Panc1 (cell line): ENCODE measurements at places on chromosomes 3 and 15. TPM values are rescaled to one million over a fixed set of nuclear protein-coding genes. Genes with fewer than 3 reads are reported as not detected.

Gene DLEC1
- not detected for total RNA-seq

GRCh38 chr3:48696601-48697000 is 10.9 kb upstream of the NCKIPSD start:
- no peak for DNase-seq

GRCh38 chr3:114841515-114841914 is 305.6 kb downstream of the ZBTB20 start:
- DNase-seq = no peak

DNA sequence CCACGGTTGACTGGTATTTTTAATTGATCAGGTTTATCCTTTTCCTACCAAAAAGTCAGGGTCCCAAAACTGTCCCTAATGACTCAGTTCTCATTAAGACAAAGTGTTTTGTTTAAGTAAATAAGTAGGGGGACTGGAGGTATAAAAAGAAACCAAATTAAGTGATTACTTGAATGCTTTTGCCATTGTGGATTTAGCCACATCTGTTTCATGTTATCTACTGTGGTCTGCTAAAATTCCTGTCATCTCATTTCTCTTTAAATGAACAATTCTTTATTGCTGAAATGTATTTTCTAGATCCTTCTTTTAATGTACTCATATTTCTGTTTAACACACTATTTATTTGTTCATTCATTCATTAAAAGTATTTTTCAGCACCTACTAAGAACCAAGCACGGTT is 625.9 kb upstream of the ADAMTS9 start:
- DNase-seq = no peak

DNA sequence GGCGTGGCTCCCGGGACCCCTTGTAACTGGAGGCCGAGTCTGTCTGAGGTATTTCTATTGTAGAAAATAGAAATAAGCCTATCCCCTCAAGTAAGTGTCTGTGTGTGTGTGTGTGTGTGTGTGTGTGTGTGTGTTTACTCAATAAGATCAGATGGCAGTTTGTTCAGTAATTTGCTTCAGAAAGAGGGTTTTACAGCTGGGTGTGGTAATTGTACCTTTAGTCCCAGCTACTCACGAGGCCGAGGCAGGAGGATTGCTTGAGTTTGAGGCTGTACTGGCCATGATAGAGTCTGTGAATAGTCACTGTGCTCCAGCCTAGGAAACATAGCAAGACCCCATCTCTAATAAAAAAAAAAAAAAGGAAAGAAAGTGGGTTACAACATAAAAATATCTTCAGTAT is 8.7 kb downstream of the SPINT1 start:
- DNase-seq = no peak

- DNase-seq = no peak
Measured at GRCh38 chr15:90058775-90059174, 43.5 kb downstream of the IDH2 start.

Gene CELSR3
- 7.7 TPM for total RNA-seq

Gene AADAC
- 0.26 TPM for total RNA-seq

Gene FGF7
- total RNA-seq = not detected

Gene CFAP91
- 0.90 TPM for total RNA-seq

DNA sequence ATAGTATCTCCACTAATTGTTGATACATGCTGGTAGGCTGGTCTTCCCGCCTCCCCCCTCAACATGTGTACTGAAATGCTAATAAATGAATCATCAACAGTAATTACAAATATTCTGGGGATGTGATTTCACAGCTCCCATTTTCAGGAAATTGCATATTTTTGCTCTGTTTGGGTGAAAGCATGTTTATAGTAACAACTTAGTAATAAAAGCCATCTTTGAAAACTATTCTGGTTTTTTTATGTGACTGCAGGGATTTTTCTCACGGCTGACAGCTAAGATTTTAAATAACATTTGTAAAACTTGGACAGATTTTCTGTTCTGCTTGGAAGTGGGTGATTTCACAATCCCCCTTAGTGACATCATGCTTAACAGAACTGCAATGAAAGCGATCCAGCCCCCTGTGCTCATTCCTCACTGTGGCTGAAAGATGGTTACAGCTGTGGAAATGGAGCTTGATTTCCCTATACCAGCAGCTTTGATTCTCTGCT is 25.6 kb upstream of the FAM174B start:
- DNase-seq = no peak

GRCh38 chr15:92415639-92416297 is 22.1 kb downstream of the ST8SIA2 start:
- no peak for DNase-seq

DNA sequence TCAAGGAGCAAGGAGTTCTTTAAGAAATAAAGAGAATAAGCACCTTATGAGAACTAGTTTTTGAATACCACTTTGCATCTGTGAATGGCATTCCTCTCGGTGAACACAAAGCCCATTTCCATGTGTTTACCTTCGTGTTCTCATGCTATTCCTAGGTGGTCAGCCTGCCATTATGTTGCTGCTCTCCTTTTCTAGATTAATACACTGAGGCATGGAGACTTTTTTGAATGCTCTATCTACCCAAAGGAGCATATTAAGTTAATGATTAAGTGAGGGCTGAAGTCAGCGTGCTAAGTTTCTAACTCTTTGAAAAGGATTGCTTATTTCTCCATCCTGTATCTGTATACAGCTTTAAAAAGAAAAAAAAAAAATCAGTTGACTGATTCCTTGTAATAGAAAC is 394.5 kb downstream of the MECOM start:
- DNase-seq = no peak

DNA sequence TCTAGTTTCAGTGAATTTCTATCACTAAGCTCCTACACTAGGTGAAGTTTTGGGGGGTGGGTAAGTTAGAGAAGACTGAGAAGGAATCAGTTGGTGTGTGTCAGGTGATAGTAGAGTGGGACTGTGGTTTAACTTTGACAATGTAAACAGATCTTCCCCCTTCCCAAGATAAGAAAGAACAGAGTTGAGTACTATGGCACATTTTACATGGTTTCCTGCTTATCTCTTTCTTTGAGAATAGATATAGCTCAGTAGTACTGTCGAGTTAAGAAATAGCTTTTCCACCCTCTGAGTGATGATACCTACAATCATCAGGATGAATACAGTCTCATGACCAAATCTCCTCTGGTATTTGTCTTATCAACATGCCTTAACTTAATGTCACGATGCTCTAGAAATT is 42.8 kb downstream of the GAP43 start:
- DNase-seq = no peak

- DNase-seq = no peak
Measured at GRCh38 chr3:64445944-64446300, 220.7 kb upstream of the PRICKLE2 start.

Gene GRIP2
- total RNA-seq = 6.5 TPM

DNA sequence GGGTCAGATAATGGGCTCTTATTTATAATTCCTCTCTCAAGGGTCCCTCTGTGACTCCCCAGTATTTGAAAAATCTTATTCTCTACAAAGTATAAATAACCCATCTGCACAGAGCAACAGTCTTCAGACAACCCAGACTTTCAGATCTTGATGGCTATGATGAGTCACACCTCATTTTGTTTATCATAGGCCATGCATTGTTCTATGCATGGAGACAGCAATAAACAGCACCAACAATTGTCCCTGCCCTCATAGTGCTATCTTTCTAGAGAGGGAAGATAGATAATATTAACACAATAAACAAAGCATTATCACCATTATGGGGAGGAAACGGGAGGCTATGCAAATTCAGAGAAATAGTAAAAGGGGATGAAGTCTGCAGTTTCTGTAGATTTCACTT is 13.4 kb downstream of the FHIT start:
- DNase-seq = no peak

Gene ADAMTS9
- total RNA-seq = 0.05 TPM

Gene PLA1A
- not detected for total RNA-seq

DNA sequence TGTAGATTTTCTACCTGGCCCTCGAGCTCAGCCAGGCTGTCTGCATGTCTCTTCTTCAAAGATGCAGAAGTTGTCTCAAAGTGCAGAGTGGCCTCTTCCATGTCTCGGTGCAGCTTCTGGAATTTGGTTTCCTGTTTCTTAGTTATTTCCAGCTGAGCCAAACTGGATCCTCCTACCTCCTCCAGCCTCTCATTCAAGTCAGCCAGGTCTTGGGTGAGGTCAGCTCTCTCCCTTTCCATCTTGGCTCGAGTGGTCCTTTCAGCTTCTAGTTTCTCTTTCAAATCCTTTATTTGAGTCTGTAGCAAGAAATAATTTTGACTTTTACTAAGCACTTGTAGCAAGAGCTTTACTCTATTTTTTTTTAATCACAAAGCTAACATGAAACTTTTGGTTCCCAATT is 81.8 kb downstream of the MYH15 start:
- DNase-seq = no peak

DNA sequence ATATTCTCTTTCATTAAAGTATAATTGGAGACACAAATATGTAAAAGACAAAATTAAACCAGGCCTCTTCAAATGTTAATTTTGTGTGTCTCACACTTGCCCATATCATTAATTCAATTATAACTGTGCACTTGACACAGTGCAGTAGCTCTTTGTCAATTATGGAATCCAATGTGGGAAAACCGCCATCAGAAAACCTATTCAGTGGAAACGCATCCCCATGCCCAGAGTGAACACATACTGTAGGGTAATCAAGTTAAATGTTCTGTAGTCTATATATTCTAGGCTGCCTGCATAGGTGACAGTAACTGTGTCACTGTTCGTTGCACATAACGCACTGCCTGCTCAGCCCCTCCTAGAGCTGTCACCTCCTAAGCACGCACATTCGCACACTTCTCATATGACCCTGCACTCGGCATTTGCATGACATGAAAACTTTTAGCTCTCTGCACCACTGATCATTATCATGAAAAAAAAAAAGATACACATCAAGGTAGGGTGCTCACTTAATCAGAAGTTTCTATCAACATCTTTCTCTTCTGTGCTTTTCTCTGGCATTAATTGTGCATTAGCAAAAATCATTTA is 63.2 kb downstream of the MEIS2 start:
- no peak for DNase-seq

GRCh38 chr3:30112902-30113484 is 493.4 kb upstream of the TGFBR2 start:
- DNase-seq = peak; percentile 10

Gene DISP2
- 10.0 TPM for total RNA-seq

DNA sequence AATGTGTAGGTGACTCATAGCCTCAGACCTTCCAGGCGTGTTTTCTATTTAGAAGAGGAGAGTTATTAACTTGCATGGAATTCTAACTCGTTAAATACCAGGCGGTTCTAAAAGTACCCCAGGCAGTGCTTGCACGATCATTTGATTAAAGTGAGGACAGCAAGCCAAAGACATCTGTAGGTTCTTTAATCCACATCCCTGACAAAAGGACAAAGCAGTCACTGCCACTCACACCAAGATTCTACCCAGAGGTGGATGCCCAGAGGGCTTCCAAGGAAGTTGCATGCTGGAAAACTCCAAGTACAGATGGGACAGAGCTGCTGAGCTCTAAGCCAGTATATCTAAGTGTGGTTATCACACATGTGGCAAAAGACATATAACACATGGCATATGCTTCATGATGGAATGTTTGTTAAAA is 372.1 kb downstream of the ROBO2 start:
- no peak for DNase-seq

- DNase-seq = peak; percentile 46
Measured at GRCh38 chr15:60035344-60035743, 31.2 kb downstream of the FOXB1 start.

DNA sequence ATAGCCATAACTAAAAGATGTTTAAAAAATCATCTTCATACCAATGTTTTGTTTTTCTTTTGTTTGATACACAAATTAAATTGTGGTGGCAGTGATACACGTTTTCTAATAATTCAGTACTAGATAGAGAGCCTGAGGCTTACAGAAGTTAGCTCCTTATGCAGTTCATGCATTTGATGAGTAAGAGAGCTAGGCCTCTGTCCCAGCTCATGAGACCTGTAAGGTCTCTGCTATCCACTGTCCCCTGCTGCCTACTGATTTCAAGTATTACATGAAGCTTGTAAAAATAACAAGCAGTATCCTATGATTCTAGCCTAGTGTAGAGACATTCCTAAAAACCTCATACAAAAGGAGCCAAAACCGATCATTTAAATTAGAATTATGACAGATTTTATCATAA is 144.5 kb downstream of the MBNL1 start:
- DNase-seq = no peak

DNA sequence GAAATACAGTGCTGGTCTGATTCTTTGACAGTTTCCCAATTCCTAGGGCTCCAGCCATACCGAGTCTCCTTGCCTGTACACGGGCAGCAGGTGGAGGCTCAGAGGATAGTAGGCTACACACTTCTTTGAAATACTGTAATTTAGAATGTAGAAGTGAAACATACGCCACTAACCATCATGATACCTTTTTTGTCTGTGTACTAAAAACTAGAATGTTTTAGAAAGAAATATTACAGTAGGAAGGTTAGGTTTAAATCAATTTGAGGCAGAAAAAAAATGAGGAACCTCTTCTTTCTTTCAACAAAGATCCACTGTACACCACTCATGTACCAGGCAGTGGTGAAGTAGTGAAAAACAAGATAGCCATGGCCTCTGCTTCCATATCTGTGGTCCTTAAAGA is 354.7 kb downstream of the MCTP2 start:
- DNase-seq = no peak

Gene PARP6
- 85.7 TPM for total RNA-seq

- no peak for DNase-seq
Measured at GRCh38 chr3:37493485-37494080, 319.2 kb upstream of the LRRFIP2 start.

Gene MUSTN1
- 0.49 TPM for total RNA-seq

Gene RBP2
- total RNA-seq = not detected

- no peak for DNase-seq
Measured at GRCh38 chr15:35886765-35887164, 340.8 kb upstream of the DPH6 start.

DNA sequence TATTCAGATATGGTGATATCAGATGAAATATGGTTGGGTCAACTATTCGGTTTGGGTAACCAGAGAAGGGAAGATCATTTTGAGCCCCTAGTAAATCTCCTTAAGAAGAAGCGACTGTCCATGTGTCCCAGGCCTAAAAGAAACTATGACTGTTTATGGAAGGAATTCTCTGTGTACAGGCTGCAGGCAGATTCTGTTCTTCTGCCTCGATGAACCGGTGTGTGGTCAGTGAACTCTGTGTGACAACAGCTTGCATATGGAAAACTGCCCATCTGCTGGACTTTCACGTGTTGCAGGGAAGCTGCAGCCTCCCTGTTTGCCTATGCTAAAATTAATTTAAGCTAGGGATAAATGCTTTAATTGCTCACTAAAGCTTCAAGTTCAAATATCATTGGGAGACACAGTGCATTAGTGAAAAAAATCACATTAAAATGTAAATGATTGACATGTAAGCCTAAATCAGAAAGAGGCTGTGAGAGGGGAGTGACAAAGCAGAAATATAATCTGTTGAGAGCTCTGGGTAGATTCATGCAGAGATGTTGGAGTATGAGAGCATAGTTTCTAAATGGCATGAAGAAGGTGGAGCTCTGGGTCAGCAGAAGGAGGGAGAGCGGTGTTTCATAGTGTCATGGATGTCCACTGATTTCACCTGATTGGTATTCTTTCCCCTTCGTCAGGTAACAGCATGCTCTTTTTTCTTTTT is 65.4 kb upstream of the PFN2 start:
- DNase-seq = no peak

GRCh38 chr15:45268135-45268534 is 16.1 kb downstream of the SLC28A2 start:
- DNase-seq = no peak

Gene ACOX2
- total RNA-seq = 3.2 TPM

GRCh38 chr3:149247929-149248691 is 26.5 kb upstream of the CP start:
- DNase-seq = no peak
